Prostate gland (tissue), 2 donors: ENCODE measurements at places on chromosomes 6 and 20. TPM values are rescaled to one million over a fixed set of nuclear protein-coding genes. Genes with fewer than 3 reads are reported as not detected.

DNA sequence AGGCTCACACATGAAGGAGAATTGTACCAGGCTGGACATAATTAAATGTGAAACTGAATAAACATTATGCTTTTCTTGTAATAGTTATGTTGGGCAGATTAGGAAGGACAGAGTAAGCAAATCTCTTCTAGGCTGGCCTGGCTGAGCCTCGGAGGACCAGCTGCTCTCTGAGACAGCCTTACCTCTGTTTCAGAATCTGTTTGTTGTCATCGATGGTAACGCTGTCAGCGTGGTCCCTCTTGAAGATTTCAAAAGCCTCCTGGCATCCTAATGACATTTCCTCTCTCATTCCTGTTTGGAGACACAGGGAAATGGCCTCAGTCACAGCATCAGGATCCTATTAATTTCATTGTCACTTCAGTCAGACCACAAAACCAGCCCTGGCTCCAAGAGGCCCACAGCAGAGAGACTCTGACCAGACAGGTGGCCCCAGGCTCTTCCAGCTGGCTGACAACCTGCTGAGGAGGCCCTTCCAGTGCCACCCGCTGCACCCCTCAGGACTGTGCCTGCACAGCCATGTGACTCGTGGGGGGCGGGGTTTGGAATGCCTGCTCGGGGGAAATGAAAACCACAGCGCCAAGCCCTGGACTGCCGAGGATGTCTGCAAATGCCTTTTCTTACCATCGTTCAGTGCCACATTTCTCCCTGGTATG is 108.5 kb upstream of the KCNK16 start:
- H3K36me3 ChIP-seq: no peaks in the 10 kb centered on the region
- no peak overlapping the region for H3K27ac ChIP-seq
- H3K4me3 ChIP-seq: no peak overlapping the region
- no peaks in the 10 kb centered on the region for H3K27me3 ChIP-seq

Gene SLC32A1
- total RNA-seq: not detected

DNA sequence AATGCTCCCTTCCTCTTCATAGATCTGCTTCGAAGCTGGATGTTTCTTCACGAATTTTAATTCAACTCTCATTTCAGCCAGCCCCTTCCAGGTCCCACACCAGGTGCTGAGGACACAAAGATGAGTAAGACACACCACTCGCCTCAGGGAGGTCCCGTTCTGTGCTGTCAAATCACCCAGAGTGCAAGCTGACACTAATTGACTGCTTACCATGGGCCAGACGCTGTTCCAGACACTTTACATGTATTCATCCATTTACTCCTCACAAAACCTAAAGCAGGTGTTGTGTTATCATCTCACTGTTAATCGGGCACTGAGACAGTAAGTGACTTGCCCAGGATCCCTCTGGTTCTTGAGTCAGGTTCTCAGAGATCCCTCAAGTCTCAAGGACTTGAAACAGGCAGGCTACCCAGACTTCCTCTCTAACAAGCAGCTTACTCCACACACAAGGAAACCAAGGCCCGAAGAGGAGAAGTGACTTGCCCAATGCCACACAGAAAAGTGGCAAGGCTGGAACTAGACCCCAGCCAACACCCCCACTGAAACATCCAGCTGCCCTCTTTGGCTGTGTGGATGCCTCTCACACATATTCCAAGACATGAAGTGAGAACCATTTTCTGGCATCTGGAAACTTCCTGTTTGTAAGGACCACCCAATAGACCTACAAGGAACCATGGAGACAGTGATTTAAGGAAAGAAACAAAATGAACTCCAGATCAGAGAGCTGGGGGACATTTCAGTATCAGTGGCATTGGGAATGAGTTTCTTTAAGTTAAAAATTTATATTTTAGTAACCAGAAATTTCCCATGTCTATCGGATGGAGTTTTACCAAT is 174.5 kb downstream of the CDC5L start:
- no peak overlapping the region for H3K4me3 ChIP-seq
- no peaks in the 10 kb centered on the region for H3K36me3 ChIP-seq

Gene ENPP4
- total RNA-seq: 17.5 TPM

GRCh38 chr6:139931747-139932146 is 557.3 kb upstream of the CITED2 start:
- no peak overlapping the region for H3K4me3 ChIP-seq
- no peaks in the 10 kb centered on the region for H3K27me3 ChIP-seq
- no peaks in the 10 kb centered on the region for H3K4me1 ChIP-seq
- no peak overlapping the region for H3K27ac ChIP-seq
- no peak for DNase-seq

DNA sequence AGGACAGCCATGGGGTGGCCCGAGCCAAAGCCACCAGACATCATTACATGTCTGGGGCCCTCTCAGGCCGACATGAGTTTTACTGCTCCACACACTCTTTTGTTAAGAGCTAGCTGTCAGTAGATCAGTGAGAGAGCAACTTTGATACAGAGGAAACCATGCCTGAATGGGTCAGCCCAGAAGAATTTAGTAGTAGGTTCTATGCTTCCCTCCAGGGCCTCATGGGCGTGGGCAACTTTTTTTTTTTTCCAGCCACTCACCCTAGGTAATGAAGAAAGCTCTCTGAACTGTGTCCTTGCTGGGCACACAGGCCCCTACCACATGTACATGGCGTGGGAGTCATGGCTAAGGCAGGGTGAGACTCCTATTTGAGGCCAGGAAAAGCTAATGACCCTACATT is 38.8 kb downstream of the HLA-F start:
- H3K36me3 ChIP-seq: no peaks in the 10 kb centered on the region
- no peak overlapping the region for H3K4me3 ChIP-seq
- DNase-seq: no peak
- no peak overlapping the region for H3K27ac ChIP-seq
- H3K27me3 ChIP-seq: no peaks in the 10 kb centered on the region

DNA sequence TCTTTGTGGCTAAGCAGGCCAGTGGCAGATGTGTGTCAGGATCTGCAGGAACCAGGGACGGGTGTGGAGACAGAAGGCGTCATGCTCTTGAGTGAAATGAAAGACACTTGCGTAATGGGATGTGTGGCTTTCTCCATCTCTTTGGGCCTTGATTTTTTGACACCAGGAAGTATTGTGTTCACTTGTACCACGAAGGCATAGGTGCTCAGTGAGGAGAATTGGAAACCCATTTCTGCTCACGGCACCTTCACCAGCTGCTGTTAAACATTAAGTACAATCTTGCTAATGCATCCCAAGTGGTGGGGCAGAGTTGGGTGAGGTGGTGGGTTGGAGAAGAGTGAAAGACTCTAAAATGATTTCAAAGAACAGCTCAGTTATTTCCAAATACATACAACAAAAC is 30.0 kb downstream of the GJA10 start:
- H3K36me3 ChIP-seq: no peaks in the 10 kb centered on the region
- no peak for DNase-seq

Gene COL21A1
- 13.3 TPM for total RNA-seq

Gene KIAA1755
- total RNA-seq: 10.8 TPM

DNA sequence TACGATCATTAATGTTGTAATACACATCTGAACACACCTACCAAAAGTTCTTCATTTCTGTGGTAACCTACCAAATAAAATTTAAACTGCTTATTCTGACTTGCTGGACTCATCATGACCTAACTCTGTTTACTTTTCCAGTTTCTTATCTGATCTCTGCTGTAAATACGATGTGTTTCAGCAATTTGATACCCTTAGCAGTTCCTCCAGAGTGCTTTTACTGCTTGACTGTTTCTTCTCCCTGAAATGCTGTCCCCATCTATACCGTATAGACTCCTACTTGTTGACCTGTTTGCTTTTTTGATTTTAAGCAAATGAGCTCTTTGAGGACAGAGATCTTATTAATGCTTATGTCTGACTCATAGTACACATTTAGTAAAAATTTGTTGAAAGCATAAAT is 119.5 kb downstream of the SCAF8 start:
- H3K4me3 ChIP-seq: no peak overlapping the region
- H3K36me3 ChIP-seq: no peaks in the 10 kb centered on the region
- peaks cover 4% of the 10 kb centered on the region for H3K4me1 ChIP-seq
- DNase-seq: no peak
- H3K27ac ChIP-seq: no peak overlapping the region

DNA sequence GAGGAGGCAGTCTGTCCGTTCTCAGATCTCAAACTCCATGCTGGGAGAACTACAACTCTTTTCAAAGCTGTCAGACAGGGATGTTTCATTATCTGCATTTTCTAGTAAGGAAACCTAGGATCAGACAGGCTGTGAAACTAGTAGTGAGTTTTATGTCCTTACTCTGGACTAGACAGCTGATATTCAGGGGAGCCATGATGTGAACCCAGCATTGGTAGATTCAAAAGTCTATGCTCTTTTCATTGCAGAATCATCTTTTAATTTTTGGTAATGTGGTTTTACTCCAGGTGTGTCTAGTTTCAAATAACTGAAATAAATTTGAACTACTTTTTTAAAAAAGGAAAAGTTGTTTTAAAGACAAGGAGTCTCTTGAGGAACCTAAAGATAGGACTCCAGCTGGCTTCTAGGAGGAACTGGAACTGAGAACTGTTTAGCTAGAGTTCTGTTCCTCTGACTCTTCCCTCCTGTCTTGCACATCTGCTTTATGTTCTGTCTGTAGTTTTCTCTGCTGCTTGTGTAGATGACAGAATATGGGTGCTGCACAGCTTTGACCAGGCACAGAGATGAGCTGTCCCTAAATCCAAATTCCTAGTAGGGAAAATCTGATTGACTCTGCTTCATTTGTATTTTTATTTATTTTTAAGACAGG is 27.8 kb upstream of the RNF144B start:
- no peaks in the 10 kb centered on the region for H3K4me1 ChIP-seq
- H3K27ac ChIP-seq: no peak overlapping the region
- no peaks in the 10 kb centered on the region for H3K27me3 ChIP-seq
- DNase-seq: no peak

DNA sequence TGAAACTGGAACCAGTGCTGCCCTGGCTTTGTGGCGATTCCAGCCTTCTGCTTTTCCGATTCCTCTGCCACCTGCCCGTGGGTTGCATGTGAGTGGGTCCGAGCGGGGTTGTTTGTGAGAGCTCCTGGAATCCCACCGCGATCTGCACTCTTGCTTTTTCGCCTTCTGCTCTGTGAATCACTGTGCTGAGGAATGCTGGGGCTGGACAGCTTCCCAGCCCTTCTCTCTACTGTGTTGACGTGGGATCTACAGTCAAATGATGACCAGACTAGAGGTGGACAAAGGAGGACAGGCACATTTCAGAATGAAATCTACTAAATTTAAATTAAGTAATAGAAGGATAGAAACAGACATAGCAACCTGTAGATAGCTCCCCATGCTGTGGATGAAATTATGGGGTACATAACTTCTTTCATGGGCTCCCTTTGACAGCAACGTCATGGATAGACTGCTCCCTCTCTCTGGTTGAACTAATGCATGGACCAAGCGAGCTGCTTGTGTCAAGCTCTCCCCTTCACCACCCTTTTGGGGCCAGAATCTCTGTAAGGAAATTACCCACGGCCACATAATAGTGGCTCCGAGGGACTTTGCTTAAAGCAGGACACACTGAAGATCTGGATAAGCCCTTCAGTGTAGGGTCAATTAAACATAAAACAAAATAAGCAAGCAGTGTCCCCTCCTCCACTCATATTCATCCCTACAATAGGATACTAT is 2.0 kb downstream of the FNDC1 start:
- H3K36me3 ChIP-seq: no peaks in the 10 kb centered on the region
- no peak overlapping the region for H3K27ac ChIP-seq
- no peaks in the 10 kb centered on the region for H3K4me1 ChIP-seq
- no peak overlapping the region for H3K4me3 ChIP-seq

GRCh38 chr20:3203315-3204123 is 963 bp downstream of the DDRGK1 start:
- H3K27ac ChIP-seq: peak overlapping the region; percentile 90
- no peak for DNase-seq
- H3K4me3 ChIP-seq: peak overlapping the region; percentile 78
- peaks cover 9% of the 10 kb centered on the region for H3K36me3 ChIP-seq
- H3K4me1 ChIP-seq: peaks cover 10% of the 10 kb centered on the region

- H3K4me3 ChIP-seq: peak overlapping the region; percentile 66
- H3K36me3 ChIP-seq: peaks cover 51% of the 10 kb centered on the region
- H3K27ac ChIP-seq: peak overlapping the region; percentile 99
- DNase-seq: no peak
These were observed 5.6 kb downstream of the BRD2 start for GRCh38 chr6:32974016-32974333.

DNA sequence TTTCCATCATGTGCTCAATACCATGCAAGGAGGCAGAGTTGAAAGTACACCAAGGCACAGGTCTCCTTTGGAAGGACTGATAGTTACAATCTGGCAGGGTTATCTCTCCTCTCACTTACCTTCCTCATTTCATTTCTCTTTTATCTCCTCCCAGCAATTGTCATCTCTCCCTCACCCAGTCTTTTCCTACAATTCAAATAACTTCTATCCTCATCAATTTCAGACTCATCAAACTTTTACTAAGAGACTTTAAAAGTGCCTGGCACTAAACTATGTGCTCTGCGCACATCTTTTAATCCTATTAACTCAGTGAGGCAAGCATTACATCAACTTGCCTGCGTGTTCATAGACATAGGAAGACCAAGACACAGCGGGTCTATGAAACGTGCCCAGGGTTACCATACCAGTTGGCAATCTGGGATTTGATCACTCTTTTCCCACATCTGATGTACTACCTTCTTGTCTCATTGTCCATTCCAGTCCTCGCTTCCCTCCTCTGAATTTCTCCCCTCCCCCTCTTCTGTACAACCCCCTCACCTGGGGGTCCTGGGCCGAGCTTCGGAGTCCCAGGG is 1.2 kb downstream of the VARS1 start:
- peak overlapping the region; percentile 89 for H3K27ac ChIP-seq
- peaks cover 3% of the 10 kb centered on the region for H3K4me1 ChIP-seq
- H3K36me3 ChIP-seq: no peaks in the 10 kb centered on the region

GRCh38 chr20:25051386-25052155 is 6.4 kb downstream of the ACSS1 start:
- peaks cover under 1% of the 10 kb centered on the region for H3K36me3 ChIP-seq
- H3K27me3 ChIP-seq: no peaks in the 10 kb centered on the region
- H3K4me1 ChIP-seq: peaks cover 30% of the 10 kb centered on the region
- H3K4me3 ChIP-seq: no peak overlapping the region

Gene SLC12A5
- total RNA-seq: not detected

- peaks cover 31% of the 10 kb centered on the region for H3K4me1 ChIP-seq
- peak overlapping the region; percentile 96 for H3K27ac ChIP-seq
- H3K27me3 ChIP-seq: no peaks in the 10 kb centered on the region
- no peak for DNase-seq
These were observed 41.0 kb downstream of the ZMYND8 start for GRCh38 chr20:47315339-47316056.

- peak overlapping the region; percentile 87 for H3K27ac ChIP-seq
- DNase-seq: peak; percentile 34
- peaks cover 3% of the 10 kb centered on the region for H3K4me1 ChIP-seq
- no peaks in the 10 kb centered on the region for H3K27me3 ChIP-seq
- no peak overlapping the region for H3K4me3 ChIP-seq
These were observed 49.6 kb upstream of the ZNF217 start for GRCh38 chr20:53643031-53643832.

DNA sequence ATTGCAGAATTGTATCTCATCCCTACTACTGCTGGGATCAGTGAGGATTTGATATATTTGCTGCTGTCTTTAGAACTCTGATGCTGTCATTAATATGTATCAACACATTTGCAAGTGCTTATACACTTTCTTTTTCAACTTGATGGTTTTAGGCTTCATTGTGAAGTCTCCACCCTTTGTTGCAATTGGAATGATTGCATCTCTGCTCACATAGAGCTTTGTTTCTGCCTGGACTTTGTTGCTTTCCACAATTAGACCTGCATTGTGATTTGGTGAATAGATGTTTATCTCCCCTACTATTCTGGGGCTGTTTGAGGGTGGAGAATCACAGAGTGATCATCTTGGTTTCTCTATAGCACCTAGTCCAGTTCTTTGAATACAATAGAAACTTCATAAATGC is 666.7 kb downstream of the EPM2A start:
- DNase-seq: no peak
- no peaks in the 10 kb centered on the region for H3K36me3 ChIP-seq
- H3K27me3 ChIP-seq: no peaks in the 10 kb centered on the region
- no peak overlapping the region for H3K4me3 ChIP-seq
